ENCODE measurements at places on chromosomes 2 and 18. TPM values are rescaled to one million over a fixed set of nuclear protein-coding genes. Genes with fewer than 3 reads are reported as not detected.

The TAF4B gene
- 13.6 TPM for total RNA-seq

The GALNT3 gene
- 36.7 TPM for total RNA-seq

DNA sequence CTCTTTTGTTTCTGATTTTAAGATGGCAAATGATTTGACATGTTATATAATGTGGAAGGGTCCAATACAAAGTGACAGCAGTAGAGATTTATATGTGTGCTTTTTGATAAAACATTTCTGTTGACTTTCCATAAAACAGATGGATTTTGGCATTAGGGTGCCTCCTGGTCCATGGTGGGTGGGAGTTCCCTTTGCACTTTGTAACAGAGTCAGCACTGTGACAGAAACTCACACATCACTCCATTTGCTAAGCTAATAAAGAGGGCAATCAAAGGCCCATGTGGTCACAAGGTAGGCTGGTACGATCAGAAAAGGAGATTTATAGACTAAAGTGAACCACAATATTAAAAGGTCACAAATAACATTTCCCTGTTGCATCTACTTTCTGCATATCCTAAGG is 93.3 kb upstream of the NT5C1B start:
- H3K4me3 ChIP-seq, result no peak overlapping the region
- no peak overlapping the region for H3K27ac ChIP-seq
- H3K4me1 ChIP-seq, result no peaks in the 10 kb centered on the region
- DNase-seq, result no peak
- no peaks in the 10 kb centered on the region for H3K27me3 ChIP-seq

DNA sequence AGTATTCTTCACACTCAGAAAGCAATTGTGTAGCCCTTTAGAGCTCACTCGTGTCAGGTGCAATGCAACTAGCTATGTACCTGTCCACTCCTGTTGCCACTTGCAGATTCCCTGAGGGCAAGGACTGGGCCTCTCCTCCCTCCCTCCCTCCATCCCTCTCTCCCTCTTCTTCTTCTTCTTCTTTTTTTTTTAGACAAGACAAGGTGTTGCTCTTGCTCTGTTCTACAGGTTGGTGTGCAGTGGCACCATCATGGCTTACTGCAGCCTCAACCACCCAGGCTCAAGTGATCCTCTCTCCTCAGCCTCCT is 119.7 kb downstream of the ACKR3 start:
- H3K4me3 ChIP-seq, result no peak overlapping the region
- H3K27ac ChIP-seq, result no peak overlapping the region
- no peaks in the 10 kb centered on the region for H3K4me1 ChIP-seq
- DNase-seq, result no peak
- H3K36me3 ChIP-seq, result no peaks in the 10 kb centered on the region
- H3K27me3 ChIP-seq, result no peaks in the 10 kb centered on the region

DNA sequence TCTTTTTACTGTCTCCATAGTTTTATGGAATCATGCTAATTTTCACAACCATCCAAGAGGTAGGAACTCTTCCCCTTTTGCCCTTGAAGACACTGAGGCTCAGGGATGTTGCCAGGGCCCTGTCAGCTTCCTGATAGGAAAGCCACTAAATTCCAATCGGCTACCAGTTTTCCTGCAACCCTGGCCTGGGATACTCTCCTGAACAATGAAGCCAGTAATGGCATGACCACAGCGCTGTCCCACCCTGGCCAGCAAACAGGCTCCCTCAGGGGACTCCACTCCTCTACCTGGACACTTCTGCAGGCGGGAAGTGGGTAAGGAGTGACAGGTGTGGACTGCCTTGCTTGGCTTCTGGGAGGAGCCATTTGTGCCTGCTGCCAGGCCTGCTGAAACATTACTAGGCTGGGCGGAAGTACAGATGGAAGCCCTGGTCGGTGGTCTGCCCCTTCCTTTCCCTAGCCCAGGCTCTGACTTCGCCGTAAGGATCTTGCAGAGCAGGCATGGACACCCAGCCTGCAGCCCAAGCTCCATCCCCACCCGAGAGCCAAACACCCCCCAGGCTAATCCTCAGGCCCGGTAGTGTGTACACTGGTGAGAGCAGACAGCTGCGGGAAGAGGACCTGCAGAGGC is 78.8 kb upstream of the SMAD2 start:
- no peaks in the 10 kb centered on the region for H3K36me3 ChIP-seq
- peaks cover 2% of the 10 kb centered on the region for H3K4me1 ChIP-seq
- no peak for DNase-seq
- H3K27ac ChIP-seq, result no peak overlapping the region
- no peaks in the 10 kb centered on the region for H3K27me3 ChIP-seq
- no peak overlapping the region for H3K4me3 ChIP-seq

GRCh38 chr2:113309655-113310387 is 31.1 kb upstream of the PAX8 start:
- H3K36me3 ChIP-seq, result no peaks in the 10 kb centered on the region
- DNase-seq, result no peak
- H3K4me3 ChIP-seq, result no peak overlapping the region
- H3K27me3 ChIP-seq, result no peaks in the 10 kb centered on the region

The VAMP5 gene
- total RNA-seq, result 33.8 TPM

GRCh38 chr2:167916756-167917155 is 330.6 kb downstream of the STK39 start:
- DNase-seq, result no peak
- no peaks in the 10 kb centered on the region for H3K4me1 ChIP-seq
- H3K4me3 ChIP-seq, result no peak overlapping the region
- no peaks in the 10 kb centered on the region for H3K27me3 ChIP-seq

DNA sequence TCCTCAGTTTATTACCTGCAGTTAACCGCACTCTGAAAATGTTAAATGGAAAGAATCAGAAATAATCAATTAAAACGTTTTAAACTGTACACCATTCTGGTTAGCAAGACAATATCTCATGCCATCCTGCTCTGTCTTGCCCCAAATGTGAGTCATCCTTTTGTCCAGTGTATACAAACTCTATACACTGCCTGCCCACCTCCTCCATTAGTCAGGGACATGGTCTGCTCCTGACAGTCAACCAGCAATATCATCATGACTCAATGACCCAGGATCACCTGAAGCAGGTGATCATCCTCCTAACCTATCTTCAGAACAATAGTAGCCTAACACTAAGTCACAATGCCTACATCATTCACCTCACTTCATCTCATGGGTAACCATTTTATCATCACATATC is 214.7 kb downstream of the KCNH7 start:
- no peak overlapping the region for H3K4me3 ChIP-seq
- no peak for DNase-seq
- H3K36me3 ChIP-seq, result no peaks in the 10 kb centered on the region

GRCh38 chr2:199064201-199064600 is 393.5 kb downstream of the SATB2 start:
- no peaks in the 10 kb centered on the region for H3K36me3 ChIP-seq
- no peaks in the 10 kb centered on the region for H3K4me1 ChIP-seq
- H3K27me3 ChIP-seq, result no peaks in the 10 kb centered on the region
- H3K4me3 ChIP-seq, result no peak overlapping the region
- no peak for DNase-seq
- no peak overlapping the region for H3K27ac ChIP-seq

GRCh38 chr2:69285379-69285894 is 101.6 kb downstream of the GFPT1 start:
- H3K27ac ChIP-seq, result no peak overlapping the region
- no peak for DNase-seq
- no peaks in the 10 kb centered on the region for H3K36me3 ChIP-seq
- no peak overlapping the region for H3K4me3 ChIP-seq
- H3K27me3 ChIP-seq, result no peaks in the 10 kb centered on the region
- no peaks in the 10 kb centered on the region for H3K4me1 ChIP-seq

Measured in breast epithelium (tissue), 4 donors.